ENCODE measurements at places on chromosomes 1 and 21.

- DNase-seq = no peak
Measured at GRCh38 chr1:229470406-229471043, 36.6 kb upstream of the ACTA1 start.

- DNase-seq = no peak
Measured at GRCh38 chr21:20186186-20186585, 812.0 kb upstream of the NCAM2 start.

DNA sequence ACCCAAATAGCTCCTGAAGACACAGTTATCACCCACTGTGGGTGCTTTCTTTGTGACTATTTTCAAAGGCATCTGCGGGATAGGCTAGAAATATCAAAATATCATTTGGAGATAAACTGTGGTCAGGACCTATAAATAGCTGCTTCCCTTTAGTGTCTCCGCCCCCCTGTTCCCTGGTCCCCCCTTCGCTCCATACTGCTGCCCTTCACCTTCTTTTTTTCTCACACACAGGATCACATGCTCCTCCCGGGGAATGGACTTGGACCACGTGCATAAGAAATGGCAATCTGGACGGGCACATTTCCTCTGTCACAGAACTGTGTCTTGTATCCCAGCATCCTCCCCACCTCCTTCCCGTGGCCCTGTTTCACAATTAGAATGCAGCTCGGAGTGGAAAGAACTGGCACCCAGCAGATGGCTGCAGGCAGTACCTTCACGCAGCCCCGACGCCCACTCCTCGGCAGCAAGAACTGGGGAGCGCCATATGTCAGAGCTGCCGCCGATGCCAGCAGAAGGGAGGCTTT, 68.8 kb upstream of the SSX2IP start:
- no peak for DNase-seq

DNA sequence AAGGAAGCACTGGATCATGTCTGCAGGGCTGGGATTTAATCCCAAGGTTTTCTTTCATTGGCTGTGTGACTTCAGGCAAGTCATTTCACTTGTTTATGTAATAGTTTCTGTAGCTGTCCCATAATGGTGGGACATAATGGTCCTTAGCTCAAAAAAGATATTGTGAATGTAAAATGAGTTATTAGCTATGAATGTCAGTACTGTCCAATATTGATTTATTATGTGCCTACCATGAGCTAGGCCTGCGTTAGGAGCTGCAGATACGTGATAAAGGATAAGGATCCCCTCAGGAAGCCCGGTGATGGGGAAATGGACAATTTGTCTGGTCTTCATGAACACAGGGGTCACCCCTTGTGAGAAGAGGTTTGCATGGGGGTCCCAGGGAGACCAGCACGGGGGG, 95.8 kb downstream of the PLXNA2 start:
- DNase-seq = no peak

GRCh38 chr1:102191723-102192122, 195.0 kb upstream of the OLFM3 start:
- peak; percentile 2 for DNase-seq

DNA sequence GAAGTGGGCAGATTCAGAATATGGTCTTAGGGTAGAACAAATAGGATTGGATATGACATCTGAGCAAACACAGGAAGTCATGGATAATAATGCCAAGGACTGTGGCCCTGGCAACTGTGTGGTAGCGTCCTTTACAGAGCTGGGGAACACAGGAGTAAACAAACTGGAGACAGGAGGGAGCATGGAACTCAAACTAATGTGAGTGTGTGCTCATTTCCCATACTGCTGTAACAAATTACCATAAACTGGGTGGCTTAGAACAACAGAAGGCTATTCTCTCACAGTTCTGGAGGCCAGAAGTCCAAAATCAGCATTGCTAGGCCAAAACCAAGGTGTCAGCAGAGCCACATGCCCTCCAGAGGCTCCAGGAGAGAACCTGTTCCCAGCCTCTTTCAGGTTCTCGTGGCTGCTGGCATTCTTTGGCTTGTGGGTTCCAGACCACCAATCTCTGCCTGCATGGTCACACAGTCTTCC, 106.4 kb downstream of the TGFBR3 start:
- DNase-seq = no peak

Data from Panc1 (cell line).